ENCODE measurements at places on chromosomes 16 and 17. TPM values are rescaled to one million over a fixed set of nuclear protein-coding genes. Genes with fewer than 3 reads are reported as not detected.

- no peak for DNase-seq
These were observed 19.6 kb upstream of the EFCAB13 start for GRCh38 chr17:47304186-47304585.

DNA sequence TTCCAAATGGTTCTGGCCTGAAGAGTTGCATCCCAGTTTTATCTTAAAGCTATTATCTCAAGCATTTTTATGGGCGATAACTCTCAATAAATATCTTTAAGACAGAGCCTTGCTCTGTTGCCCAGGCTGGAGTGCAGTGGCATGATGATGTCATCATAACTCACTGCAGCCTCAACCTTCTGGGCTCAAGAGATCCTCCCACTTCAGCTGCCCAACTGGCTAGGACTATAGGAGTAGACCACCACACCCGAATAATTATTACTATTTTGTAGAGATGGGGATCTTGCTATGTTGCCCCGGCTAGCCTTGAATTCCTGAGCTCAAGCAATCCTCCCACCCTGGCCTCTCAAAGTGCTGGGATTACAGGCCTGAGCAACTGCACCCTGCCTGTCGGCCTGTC, 26.1 kb upstream of the CYTH1 start:
- no peak for DNase-seq

GRCh38 chr17:55265311-55266021, 706 bp downstream of the HLF start:
- no peak for DNase-seq

DNA sequence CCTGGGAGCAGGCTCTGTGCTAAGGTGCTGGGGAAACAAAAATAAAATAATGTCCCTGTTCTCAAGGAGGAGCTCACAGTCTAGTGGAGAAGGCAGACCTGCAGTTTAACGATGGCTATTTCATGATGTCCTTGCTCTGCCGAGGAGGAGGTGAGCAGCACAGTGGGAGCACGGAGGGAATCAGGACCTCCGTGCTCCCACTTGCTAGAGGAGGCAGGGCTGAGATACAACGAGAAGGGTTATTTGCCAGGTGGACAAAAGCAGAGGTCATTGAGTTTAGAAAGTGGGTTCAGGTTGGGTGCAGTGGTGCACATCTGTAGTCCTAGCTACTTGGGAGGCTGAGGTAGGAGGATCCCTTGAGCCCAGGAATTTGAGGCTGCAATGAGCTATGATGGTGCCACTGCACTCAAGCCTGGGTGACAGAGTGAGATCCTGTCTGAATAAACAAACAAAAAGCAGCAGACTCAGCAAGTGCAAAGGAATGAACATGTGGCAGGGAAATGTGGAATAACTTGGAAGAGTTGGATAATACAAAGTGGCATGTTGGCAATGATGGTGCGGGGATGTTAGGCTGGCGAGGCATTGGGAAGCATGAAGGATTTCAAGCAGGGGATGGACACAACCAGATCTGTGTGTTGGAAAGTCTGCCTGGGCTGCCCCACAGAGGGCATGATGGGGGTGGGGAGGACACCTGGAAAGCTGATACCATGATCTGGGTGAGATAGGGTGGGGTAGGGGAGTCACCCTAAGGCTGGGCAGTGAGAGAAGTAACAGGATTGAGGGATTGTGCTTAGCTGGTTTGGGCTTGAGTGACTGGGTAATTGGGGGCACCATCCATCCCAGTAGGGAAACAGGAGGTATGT, 12.8 kb upstream of the TNS4 start:
- no peak for DNase-seq

DNA sequence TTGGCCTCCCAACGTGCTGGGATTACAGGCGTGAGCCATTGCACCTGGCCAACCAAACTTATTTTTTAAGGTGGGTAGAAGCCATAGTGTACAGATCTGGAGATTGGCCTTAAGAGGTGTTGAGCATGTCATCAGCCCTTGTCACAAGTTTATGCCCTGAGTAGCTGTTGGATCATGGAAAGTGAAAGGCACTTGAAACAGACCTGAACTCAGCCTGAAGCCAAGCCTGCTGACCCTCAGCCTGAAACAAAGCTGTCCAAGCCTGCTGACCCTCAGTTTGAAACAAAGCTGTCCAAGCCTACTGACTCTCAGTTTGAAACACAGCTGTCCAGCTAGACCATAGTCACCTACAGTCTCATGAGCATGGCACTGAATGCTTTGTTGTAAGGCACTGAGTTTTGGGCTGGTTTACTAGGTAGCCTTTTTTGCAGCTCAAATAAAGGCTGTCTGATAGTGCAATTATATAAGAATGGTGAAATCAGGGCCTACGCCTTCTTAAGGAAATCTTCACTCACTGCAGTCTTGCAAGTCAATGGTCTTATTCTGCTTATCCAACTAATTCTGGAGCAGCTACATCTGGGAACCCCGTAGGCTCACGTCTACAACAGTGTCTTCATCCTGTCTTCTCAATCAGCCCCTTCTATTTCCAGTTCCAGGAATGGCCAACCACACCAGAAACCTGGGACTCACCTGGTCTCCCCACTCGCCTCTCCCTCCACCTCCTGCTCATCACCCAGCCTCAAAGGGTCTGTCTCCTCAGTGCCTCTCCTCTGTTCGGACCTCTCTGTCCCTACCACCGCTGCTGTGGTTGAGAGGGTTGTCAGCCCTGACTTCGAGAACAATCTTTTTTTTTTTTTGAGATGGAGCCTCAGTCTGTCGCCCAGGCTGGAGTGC, 2.9 kb upstream of the NPIPB15 start:
- DNase-seq: no peak

- DNase-seq: peak; percentile 64
These were observed 27.4 kb downstream of the BCO1 start for GRCh38 chr16:81265658-81266451.

DNA sequence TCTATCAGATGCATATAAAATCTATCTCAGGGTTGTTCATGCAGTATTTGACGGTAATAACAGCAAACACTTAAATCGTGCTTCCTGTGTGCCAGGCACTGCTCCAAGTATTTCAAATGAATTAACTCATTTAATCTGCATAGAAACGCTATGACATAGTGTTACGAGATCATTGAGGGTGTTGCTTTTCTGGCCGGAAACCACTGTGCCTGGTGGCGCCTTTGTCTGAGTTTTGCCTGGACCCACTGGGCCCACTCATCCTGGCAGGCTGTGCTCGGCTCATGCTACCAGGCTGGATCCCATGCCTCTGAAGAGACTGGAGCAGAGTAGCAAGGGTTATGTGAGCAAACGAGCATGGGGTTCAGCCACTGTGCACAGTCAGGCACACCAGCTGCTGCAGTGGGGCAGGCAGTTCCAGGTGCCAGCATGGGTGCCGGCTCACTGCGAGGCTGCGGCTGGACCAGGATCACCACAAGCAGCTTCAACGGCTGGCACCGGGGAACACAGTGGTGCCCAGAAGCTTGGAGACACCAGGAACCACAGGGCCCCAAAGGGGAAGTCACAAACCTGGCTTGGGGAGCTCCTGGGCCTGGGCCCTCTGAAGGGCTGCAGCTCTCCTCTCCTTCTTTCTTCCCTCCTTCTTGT, 45.9 kb upstream of the CLEC19A start:
- no peak for DNase-seq

Gene KRT33A
- not detected for total RNA-seq

DNA sequence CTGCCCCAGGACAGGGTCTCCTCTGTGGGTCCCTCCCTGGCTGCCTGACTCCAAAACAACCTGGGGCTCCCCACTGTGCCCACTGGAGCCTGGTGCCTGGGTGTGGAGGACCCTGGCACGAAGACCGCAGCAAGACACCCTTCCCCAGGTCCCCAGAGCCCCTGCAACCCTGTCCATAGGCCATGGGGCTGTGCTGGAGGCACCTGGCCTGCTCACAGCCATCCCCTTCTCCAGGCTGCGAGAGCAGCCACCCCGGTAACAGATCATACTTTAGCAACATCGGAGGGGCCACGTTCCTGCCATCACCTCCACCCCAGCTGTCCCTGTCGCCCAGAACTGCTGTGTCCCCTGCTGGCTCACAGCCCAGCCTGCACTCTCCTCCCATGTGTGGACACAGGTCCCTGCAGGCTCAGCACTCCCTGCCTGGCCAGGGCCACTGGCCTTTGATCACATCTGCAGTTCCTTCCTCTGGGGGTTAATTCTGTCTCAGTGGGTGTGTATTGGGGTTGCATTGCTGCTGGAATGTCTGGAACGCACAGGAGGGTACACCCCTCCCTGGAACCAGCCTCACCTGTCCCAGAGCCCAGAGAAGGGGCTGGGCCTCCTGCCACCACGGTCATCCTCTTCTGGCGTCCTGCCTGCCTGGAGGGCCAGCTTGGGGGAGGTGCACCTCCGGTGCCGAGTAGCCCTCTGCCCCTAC, 12.2 kb downstream of the PPL start:
- no peak for DNase-seq

Gene SLC16A11
- 0.26 TPM for total RNA-seq

GRCh38 chr16:12395268-12395667, 408.4 kb downstream of the CPPED1 start:
- no peak for DNase-seq

Gene BRIP1
- total RNA-seq: 1.4 TPM

DNA sequence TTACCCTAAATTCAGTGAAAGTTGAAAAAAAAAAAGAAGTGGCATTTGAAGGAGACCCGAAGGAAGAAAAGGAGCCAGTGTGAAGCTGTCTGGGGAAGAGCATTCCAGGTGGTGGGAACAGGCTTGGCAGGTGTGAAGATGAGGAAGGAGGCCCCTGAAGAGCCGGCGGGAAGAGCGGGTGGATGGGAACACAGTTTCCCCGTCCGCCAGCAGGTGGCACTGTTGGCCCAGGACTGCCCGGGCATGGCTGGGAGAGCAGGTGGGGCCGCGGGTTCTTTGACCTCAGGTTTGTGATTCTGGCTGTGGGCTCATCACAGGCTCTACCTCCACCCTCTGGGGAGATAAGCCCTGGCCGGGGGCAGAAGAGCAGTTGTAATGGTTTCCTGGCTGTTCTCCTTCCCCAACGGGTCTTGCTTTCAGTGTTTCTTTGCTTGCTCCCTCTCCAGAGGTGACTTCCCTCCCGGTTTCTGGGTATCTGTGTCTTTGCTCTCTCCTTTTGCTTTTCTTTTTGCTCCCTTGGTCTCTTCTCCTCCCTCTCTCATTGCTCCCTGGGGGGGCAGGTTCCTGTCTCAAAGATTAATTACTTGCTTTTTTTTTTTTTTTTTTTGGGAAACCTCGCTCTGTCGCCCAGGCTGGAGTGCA, 32.3 kb downstream of the RAP1GAP2 start:
- peak; percentile 92 for DNase-seq

DNA sequence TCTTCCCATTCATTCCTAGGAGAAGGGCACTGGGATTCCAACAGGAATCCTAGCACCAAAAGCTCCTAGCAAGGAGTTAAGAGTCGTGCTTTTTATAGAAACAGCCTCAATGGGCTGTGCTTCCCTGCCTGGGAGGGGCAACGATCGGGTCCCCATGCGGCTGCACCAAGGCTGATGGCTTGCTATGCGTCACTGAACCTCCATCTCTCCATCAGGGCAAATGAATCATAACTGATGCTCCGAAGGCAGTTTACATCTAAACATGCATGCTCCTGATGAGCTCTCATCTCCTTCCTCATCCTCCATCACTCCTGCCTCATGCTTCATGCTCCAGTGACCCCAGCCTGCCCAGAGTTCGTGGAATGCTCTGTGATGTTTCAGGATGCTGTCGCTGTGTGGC, 270.5 kb downstream of the FOXL1 start:
- no peak for DNase-seq

Gene PRKCB
- total RNA-seq: 6.3 TPM

DNA sequence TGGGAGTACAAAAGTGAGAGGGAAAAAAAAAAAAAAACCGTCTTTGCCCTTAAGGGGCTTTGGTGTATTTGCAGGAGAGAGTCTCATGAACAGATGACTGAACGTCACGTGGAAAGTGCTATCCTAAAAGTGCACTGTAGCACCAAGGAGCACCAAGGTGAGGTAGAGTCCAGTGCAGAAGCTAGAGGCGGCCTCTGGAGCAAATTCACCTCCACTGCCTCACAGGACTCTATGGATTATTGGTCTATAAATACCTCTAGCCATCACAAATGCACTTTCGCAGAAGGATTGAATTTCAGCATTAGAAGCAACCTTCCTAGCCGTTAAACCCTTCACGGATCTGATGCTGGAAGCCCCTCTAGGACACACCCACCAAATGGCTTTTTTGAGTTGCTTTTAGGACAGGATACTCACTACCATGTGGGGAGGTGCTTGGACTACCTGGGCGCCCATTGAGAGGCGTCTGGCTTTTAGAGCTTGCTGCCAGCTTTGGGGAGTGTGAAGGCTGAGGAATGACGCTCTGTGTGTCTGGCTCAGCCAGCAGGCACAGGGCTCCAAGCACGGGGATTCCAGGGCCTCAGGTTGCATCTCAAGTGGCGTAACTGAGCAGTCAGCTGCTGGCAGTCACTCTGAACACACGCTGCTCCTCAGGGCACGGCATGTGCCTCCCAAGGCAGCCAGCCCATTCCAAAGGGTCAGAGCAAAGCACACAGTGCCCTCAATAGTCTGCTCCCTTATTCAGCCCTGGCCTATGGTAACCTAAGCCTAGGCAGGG, 52.7 kb downstream of the CDRT4 start:
- no peak for DNase-seq

GRCh38 chr17:73738751-73739575, 94.7 kb upstream of the SDK2 start:
- DNase-seq: no peak

DNA sequence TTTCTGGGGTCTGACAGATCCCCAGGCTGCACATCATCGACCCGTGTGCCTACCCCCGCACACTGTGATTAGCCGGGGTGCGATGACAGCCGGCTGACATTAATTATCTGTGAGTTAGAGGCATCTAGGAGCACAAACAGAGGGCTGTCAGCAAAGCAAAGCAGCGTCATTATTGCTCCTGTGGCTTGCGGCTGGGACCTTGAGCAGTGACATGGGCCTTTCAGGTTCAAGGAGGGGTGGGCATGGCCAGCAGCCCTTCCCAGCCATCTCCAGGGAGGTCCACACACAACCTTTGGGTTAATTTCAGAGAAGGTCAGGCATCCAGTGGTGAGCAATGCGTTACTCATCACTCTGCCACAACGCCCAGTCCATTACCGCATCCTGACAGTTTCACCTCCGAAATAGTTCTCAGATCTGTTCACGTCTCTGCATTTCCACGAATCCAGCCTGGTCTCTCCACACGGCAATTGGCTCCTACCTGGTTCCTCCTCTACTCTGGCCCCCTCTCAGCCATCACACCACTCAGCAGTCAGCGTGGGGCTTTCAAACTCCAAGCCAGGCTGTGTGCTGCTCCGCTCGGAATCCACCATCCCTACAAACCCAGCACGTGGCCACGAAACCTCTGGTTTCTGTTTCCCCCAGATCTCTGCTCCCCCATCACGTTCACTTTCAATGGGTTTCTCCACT, 249.7 kb upstream of the C16orf82 start:
- DNase-seq: no peak

Gene RNF227
- total RNA-seq: 3.0 TPM

- DNase-seq: no peak
These were observed 377.5 kb upstream of the DYNLRB2 start for GRCh38 chr16:80163339-80163738.

- DNase-seq: peak; percentile 47
These were observed 52.7 kb downstream of the LMF1 start for GRCh38 chr16:918068-918467.

DNA sequence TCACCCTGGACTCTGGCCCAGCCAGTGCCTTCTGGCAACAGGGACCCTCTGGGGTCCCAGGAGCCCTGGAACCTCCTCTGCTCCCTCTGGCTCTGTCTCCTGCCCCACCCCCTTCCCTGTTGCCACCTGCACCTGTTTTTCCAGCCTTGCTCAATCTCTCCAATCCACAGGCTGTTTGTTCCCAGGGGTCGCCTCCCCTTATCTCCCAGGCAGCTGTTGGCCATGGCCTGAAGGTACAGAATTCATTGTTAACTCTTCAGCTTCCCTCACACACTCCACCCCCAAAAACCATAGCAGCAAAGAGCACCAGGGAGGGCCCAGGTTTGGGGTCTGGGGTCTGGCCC, 39.3 kb upstream of the TOB1 start:
- no peak for DNase-seq
